SK-MEL-5 (cell line): ENCODE measurements at places on chromosomes 6 and 20.

DNA sequence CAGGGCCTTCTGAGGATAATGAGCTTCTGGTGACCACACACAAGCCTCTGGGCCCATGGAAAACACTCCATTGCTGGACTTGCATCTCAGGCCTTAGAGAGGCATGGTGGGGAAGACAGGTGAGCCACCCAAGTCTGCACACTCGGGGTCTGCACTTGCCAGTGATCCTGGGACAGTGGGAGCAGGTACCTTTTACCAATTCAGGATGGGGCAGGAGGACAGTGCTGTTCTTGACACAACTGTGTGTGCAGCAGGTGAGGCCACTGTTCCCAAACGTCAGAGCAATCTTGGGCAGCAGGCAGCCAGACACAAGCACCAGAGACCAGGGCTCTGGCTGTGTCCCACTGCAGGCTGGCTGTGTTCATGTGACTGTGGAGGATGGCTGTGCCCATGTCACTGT is 221.3 kb downstream of the ERMARD start:
- DNase-seq: no peak

DNA sequence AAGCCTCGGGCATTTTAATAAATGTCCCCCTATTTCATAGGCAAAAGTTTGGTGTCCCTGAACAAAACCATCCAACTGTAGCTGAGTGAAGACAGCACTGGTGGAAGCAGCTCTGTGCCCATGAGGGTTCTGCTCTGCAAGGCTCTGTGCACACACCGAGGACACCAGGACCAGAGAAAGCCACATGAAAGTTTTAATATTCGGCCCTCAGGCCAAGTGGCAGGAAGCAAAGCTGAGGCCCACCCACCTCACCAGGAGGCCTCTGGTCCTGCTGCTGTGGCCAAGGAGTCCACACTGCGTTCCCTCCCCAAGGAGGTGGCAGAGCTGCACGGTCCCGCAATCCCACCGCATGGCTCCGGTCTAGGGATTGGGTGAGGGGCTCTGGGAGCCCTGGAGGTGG is 62.6 kb upstream of the RPS6KA2 start:
- DNase-seq: no peak

DNA sequence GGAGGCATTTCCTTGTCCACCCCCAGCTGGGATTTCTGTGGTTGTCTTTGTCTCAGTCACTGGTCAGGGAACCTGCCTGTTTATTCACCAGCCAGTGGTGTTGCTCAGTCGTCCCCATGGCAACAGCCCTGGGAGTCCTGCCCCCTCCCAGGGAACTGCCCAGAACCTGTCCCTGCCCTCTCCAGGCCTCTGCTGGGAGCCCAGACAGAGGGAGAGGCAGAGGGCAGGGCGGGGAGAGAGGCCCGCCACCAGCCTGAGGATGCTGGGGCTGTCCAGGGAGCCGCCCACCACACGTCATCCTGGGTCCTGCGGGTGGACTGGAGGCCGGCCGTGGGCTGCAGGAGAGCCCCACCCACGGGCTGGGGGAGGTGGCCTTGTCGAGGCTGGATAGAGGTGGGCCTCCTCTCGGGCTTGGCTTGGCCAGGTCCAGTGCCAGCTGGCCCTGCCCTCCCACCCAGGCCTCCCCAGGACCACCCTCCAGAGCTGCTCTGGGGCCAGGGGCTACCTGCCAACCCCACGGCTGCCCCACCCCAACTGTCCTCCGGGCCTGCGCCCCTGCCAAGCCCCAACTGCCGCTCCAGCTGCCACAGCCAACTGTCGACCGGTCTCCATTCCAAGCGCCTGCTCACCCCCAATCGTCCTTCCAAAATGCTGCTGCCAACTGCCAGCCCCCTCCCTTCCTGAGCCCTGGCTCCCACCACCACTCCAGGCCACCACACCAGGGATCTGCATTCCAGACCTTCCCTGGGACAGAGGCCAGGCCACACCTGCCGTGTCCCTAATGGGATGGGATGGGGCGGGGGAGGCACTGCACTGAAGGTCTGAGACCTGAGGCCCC is 4.2 kb upstream of the ZBTB46 start:
- peak; percentile 75 for DNase-seq

- no peak for DNase-seq
These were observed 323.9 kb downstream of the GJA1 start for GRCh38 chr6:121759370-121759769.

GRCh38 chr20:1313236-1313964 is 15.5 kb downstream of the SDCBP2 start:
- DNase-seq: peak; percentile 84

DNA sequence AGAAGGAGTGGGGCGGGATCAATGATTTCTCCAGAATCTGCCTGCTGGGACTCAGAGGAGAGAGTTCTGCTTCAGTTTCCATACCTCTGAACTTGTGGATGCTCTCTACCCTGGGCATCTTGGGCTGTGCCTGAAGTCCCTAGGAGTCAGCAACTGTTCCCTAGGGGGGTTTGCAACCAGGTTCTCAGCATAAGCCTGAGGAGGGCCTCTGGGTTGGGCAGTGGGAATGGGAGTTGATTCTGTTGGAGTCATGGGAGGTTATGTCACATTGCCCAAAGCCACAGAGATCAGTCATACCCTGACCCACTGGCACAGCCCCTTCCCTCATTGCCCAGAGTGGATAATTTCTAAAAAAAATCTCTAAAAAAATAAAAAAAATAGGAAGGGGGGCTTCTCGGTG is 47.4 kb downstream of the MOCS1 start:
- DNase-seq: no peak

- peak; percentile 58 for DNase-seq
These were observed 28.4 kb downstream of the COL19A1 start for GRCh38 chr6:69894578-69895347.

DNA sequence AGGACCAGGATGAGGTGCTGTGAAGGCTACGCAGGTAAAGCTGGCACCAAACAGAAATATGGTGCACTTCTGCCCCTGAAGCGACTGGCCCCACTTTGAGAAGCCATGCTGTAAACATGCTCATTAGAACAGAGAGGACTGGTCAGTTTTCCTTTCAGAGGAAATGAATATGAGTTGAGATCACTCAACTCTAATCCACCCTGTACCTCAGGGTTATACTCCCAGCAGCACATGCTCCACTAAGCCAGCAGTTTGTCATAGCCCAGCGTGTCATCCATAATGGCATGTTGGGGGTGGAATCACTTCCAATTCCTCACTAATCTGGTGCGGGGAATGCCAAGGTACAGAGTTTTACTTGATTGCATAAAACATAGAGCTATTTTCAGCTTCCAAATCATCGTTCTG is 98.1 kb downstream of the HIVEP2 start:
- no peak for DNase-seq

- no peak for DNase-seq
These were observed 25.0 kb downstream of the DNMT3B start for GRCh38 chr20:32787168-32787567.

- DNase-seq: no peak
These were observed 40.5 kb downstream of the SAMD5 start for GRCh38 chr6:147548921-147549475.

GRCh38 chr20:58981628-58982364 is 740 bp downstream of the NELFCD start:
- peak; percentile 34 for DNase-seq

DNA sequence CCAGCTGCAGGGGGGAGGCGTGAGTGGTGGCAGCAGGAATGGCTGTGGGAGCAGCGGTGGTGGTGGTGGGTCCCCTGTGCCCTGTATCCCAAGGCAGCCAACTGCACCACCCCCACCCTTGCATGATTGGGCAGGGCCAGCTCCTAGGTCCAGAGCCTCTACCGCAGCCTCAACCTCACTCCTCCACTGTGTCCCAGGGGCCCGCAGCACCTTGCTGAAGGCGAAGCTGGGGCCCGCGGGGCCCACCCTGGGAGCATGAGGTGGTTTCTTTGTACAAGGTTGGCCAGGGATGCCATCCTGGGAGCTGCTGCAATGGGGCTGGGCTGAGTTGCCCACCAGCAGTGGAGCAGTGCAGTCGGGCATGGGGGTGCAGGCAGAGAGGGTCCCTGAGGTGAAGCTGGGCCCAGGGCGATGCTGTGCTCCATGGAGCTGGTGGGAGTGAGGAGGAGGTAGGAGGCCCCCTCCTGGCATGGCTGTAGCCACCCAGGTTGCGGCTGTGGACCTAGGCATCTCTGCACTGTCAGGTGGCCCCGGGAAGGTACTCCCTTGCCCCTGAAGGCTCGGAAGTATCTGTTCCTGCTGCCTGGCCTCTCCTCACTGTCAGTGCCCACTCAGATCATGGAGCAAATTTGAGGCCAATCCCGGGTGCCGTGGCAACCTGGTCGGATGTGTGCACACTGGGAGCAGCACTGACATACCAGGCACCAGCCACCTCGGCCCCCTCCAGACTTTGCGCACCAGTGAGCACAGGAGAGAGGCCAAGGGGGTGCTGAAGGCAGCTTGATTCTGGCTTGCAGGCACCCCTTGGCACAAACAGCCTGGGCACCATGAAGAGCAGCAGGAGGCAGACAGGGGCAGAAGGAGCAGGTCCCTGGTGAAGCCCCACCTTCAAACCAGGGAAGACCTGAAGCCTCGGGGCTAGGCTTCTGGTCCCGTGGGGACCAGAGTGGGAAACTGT is 60.2 kb upstream of the L3MBTL3 start:
- DNase-seq: no peak

- peak; percentile 87 for DNase-seq
These were observed 89.1 kb downstream of the NCR2 start for GRCh38 chr6:41424370-41425058.

DNA sequence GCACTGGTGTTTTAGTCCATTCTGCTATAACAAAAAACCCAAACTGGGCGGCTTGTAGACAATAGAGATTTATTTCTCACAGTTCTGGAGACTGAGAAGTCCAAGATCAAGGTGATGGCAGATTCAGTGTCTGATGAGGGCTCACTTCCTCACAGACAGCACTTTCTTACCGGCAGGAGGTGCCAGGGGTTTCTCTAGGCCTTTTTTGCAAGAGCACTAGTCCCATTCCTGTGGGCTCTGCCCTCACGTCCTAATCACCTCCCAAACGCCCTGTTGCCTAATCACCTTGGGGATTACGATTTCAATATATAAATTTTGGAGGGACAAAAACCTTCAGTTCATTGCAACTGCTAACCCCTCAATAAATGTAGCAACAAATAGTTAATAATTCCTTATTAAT is 140.0 kb upstream of the SGK1 start:
- DNase-seq: peak; percentile 57

DNA sequence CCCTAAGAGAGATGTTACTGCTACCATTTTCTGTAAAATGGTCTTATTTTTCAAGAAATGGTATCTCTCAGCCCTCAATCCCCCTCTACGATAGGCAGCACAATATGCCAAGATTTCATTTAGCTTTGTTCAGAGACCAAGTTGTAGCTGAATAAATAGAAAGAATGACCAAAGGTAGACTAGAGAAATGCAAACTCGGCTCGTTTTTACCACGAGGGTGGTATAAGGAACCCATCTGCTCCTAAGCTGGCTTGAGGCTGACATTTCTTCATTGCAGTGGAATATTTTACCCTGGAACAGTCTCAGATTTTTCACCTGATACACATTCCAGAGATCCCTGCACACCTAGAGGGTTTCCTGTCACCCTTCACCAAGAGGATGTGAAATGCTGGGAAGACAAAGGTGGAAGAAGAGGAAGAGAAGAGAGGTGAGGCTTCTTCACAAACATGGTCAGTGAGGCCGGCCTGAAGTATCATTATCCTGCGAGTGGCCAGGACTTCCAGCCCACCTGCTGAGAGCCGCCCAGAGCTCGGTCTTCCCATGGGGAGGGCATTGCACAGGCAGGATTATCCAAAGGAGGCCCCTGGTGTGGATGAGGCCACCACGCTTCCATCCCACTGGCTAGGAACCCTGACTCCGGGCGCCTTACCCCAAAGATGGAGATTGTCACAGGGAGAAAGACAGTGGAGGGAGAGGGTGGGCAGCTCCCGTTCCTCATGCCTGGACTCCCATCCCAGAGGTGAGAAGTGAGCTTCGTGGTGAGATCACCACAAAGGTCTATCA is 57.1 kb upstream of the AFDN start:
- DNase-seq: no peak

DNA sequence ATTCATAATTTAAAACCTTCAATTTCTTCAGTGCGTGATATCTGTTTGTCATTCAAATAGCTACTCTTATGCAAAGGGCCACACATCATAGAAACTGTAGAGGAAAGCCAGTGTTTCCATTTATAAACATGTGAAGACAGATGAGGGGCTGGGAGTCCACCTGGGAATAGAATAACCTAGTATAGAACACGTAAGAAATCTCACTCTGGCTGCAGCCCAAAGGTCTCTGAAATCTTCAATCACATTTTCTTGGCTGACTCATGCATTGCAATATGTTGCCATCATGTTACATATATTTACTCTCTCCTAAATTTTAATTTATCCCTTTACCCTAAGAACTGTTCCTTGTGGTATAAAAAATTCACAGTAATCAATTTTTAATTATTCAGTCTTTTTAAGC is 123.2 kb downstream of the ELOVL4 start:
- DNase-seq: no peak

GRCh38 chr20:25040438-25040831 is 17.5 kb downstream of the ACSS1 start:
- DNase-seq: no peak

DNA sequence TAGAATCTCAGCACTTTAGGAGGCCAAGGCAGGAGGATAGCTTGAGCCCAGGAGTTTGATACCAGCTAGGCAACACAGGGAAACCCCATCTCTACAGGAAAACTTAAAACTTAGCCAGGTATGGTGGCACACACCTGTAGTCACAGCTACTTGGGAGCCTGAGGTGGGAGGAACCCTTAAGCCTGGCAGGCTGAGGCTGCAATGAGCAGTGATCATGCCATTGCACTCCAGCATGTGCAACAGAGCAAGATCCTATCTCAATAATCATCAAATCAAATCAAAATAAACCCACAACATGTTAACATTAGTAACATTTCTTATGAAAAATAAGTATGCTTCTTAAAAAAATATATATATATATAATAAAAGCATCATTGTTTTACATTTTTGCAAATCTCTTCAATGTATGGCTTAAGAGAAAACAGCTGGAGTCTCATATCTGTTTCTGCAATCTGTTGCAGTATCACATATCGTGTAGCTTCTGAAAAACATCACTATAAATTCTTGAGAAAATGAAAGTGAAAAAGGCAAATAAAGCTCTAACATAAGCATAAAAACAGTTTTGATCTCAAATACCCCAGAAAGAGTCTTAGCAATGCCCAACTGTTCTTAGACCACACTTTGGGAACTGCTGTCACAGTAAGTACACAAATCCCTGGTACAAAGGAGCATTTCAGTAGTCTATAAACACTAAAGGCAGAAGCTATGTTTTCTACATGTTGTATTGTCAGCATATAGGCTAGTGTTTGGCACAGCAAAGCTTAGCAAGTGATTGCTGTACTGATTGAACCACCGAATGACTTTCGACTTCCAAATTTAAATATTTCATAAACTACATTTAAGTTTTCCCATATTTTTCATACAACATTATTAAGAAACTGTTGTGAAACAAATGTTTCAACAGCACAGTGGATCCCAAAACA is 8.0 kb downstream of the MMUT start:
- no peak for DNase-seq
